HCEC 1CT (cell line): ENCODE measurements at places on chromosomes 6 and 20.

DNA sequence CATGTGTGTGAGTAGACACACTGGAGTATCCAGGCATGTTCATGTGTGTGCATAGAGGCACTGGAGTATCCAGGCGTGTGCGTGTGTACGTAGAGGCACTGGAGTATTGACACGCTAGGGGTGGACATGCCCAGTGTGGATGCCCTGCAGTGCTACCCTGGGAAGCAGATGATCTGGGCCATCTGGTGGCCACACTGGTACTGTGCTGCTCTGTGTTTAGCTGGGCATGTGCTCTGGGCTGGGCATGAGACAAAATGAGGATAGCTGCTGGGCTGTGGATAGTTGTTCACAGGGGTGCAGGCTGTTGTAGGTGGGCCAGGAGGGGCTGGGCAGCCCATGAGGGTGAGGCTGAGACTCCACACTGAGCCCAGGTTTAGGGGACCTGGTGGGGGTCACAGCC is 24.0 kb upstream of the NPBWR2 start:
- DNase-seq = peak; percentile 38

DNA sequence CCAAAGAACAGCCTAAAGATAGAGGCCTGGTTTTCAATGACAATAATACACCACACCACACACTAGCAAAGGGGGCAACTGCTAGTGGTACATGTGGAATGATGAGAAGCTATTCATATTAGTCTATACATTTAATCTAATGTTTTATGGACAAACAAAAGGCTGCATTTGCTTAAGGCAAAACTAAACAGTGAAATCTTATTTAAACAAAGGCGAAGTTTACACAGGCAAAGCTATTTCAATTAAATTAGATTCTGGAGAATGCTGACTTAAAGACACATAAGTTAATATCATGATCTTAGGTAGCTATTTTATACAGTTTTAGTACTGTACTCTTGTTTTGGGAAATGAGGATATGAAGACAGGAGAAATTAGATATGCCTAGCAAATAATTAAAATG is 53.9 kb upstream of the SIM1 start:
- no peak for DNase-seq

GRCh38 chr6:78829407-78829806 is 37.9 kb upstream of the IRAK1BP1 start:
- DNase-seq = no peak

- peak; percentile 65 for DNase-seq
Observed at GRCh38 chr6:133756078-133756695, 132.7 kb upstream of the TCF21 start.

GRCh38 chr6:142087950-142088857 is 44.5 kb upstream of the GJE1 start:
- DNase-seq = no peak

GRCh38 chr6:3081960-3082359 is 13.7 kb downstream of the RIPK1 start:
- DNase-seq = no peak

DNA sequence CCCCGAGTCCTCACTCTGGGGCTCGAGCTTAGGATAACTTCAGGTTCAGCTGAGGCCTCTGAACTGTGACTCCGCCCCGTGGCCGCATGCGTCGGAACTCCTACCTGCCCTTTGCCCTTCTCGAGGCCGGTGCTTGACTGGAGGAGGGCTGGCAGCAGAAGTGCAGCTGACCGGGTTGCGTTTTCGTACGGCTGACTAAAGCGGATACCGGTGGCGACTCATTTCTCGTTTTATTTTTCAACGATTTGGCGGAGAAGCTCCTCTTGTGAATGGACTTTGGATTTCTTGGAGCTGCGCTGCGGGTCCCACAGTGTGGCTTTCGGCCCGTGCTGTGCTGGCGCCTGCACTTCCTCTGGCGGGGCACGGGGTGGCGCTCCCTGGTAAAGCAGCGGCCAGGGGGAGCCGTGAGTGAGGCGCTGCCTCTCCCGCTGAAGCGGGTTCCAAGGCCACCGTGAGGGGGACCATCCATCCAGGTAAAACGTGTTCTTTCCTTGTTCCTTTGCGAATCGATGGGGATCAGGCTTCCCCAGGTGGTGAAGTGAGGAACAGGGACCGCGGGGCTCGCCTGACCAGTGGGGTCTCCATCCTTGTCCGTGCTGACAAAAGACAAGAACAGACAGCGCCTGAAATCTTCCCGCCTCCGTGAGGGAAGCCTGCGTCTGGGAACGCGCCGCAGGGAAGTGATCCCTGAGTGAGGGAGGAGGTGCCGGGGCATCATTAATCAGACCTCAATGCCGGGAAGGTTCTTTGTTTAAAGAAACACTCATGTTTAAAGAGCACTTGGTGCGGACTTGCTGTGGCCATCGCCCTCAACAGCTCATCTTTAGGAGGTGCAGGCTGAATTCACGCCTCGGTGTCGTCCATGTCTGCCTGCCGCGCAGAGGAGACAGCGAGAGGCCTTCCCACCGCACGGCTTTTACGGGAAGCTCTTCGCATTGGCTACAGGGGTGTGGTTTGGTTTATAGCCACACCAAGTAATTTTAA is 38.8 kb downstream of the ERMARD start:
- peak; percentile 67 for DNase-seq

DNA sequence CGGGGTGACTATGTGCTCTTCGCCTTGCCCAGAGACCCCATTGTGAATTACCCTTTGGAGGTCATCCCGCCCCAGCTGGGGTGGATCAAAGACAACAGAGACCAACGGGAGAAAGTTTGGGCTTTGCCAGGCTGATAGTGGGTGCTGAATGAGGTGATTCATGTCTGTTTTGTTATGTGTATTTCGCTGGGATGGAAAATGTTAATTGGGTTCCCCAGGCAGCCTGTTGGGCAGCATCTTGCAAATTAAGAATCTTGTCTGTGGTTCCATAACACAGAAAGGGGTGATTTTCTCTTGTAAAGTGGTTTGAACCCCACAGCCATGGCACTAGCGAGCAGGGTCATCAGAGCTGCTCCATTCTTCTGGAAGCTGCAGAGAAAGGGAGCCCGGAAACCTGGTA is 63.1 kb upstream of the UNC93A start:
- DNase-seq = no peak

- DNase-seq = peak; percentile 57
Observed at GRCh38 chr6:31952140-31952805, 6.4 kb downstream of the CFB start.

DNA sequence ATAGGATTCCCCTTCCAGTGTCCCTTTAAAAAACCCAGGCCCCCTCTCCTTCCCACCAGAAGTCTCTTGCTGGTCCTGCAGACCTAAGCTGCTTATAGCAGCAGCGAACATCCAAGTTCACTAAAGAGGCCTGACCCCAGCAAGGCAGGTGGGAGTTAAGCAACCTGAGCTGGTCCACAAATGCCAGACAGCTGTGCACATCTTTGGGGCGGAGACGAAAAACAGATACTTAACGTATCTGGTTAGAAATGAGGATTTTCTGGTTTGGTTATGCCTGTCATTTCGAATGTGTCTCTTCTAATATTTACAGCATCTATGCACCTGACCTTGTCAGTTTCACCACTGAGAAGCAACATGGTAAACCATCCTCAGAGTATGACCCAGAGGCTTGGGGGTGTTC is 87.8 kb downstream of the SLC2A10 start:
- DNase-seq = no peak

GRCh38 chr20:19937651-19938420 is 79.3 kb upstream of the NAA20 start:
- no peak for DNase-seq

GRCh38 chr20:35286077-35286898 is 1.7 kb upstream of the EIF6 start:
- DNase-seq = no peak

GRCh38 chr6:118100717-118101116 is 193.7 kb downstream of the SLC35F1 start:
- no peak for DNase-seq

GRCh38 chr6:139325686-139326085 is 33.9 kb upstream of the TXLNB start:
- no peak for DNase-seq

GRCh38 chr6:67265996-67266921 is 1368.8 kb upstream of the ADGRB3 start:
- no peak for DNase-seq

DNA sequence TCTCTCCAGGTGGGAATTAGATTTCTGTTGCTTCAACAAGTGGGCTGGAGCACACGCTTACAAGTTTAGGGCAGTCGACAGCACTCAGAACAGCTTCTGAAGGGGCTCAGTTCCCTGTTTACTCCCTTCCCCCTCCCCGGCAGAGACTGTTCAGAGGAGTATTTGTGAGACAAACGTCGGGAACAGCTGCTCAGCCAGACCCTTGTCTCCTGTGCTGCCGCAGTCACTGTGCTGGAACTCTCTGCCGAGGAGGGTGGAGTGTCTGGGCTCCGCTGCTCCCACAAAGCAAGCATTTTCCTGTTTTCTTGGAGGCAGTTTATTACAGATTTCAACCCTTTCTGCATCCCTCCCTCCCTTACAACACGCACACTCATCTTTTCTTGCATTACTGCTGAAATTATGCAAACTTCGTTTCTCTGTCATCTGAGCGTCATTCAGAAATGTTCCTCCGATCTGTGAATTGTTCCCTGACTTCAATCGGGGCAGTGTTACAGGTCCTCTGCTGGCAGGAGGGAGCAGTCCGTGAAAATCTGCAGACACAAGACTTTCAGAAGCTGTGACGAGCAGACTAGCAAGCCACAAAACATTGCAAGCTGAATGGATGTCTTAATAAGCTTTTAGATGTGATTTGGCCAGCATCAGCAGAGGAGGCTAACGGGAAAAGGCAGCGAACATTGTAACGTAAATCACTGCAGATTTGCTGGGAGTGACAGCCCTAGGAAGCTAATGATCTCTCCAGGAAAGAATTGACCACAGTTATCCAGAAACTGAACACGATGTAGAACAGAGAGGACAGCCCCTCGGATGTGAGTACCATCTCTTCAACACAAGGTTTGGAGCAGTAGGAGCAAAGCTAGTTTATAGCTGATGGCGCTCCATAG is 76.2 kb downstream of the LYRM2 start:
- no peak for DNase-seq
